Stimulated activated CD4-positive, alpha-beta T cell treated with anti-CD3 and anti-CD28 coated beads, Interleukin-15, amount 100 ng/mL, for 24 hours (primary cell): ENCODE measurements at places on chromosomes 2 and 18.

DNA sequence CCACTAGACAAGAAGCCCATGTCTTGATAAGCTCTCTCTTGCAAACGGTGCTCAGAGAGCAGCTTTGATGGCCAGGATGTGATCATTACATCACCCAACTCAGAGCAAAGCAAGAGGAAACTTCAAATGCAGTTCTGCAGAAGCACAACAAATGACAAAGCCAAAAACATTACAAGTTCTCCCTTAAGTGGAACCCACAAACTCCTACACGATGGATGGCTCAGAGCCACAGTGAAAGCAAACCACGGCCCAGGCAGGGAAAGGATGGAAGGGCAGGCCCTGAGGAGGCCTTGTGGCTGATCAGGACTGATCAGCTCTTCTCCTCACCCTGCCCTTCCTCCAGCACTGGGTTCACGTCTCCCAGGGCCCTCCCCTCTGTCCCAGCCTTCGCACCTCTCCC lies 326.4 kb downstream of the EIPR1 start:
- peak; percentile 18 for DNase-seq

DNA sequence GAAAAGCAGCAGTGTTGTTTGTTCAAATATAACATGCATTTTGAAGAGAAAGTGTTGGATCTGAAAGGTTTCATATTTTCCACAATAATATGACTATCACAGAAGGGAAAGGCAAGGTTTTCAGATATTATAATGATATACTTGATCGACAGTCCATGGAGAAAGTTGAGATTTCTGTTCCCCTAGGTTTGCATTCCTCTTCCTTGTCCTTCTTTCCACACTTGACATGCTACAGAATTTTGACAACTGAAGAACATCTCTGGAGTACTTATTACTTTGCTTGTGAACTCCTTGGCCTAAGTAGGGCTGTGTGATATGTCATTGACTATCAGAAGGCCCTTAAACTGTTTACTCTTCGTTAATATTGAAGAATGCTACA lies 46.5 kb downstream of the TMEFF2 start:
- no peak for DNase-seq

- no peak for DNase-seq
Measured at GRCh38 chr18:57930476-57930875, 113.5 kb upstream of the NEDD4L start.

- DNase-seq: no peak
Measured at GRCh38 chr18:69580107-69580506, 179.4 kb downstream of the DOK6 start.

DNA sequence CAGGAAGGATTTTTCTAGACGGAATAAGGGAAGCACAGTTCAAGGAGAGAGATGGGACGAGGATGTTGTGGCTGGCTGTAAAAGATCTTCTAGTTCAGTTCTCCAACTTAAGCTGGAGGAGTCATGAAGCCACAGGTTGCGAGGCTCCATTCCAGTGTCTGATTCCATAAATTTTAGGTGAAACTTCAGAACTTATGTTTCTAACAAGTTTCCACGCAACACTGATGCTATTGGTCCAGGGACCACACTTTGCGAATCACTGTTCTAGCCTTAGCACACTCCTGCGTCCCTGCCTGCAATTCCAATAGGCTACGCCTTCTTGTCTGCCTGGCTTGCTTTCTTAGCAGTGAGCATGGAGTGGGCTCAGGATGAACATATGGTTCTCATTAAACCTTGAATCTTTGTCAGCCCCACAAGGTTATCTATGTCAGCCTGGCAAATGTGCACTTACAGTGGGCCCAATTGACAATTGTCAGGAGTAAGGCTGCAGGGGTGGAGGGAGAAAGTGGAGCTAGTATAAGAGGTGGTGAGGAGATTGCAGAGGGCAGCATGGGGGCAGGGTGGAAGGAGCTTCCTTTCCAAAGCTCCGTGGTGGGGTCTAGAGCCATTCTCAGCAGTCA lies 438.1 kb upstream of the ST6GAL2 start:
- DNase-seq: no peak

DNA sequence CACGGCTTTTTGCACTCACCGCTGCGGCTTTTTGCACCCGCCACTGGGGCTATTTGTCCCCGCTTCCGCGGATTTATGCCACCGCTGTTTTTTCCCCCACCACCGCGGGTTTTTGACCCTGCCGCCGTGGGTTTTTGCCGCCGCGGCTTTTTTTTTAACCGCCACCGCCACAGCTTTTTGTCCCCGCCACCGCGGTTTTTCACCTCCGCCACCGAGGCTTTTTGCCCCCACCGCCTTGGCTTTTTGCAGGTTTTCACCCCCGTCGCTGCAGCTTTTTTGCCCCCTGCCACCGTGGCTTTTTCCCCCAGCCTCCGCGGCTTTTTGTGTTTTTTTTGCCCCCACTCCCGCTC lies 2796.7 kb upstream of the TEKT4 start:
- no peak for DNase-seq
